ENCODE measurements at places on chromosomes 4 and X. TPM values are rescaled to one million over a fixed set of nuclear protein-coding genes. Genes with fewer than 3 reads are reported as not detected.

- H3K27ac ChIP-seq = no peak overlapping the region
- H3K4me1 ChIP-seq = peaks cover 9% of the 10 kb centered on the region
- no peaks in the 10 kb centered on the region for H3K36me3 ChIP-seq
- H3K27me3 ChIP-seq = no peaks in the 10 kb centered on the region
Observed at GRCh38 chr4:159545556-159545955, 442.7 kb downstream of the RAPGEF2 start.

DNA sequence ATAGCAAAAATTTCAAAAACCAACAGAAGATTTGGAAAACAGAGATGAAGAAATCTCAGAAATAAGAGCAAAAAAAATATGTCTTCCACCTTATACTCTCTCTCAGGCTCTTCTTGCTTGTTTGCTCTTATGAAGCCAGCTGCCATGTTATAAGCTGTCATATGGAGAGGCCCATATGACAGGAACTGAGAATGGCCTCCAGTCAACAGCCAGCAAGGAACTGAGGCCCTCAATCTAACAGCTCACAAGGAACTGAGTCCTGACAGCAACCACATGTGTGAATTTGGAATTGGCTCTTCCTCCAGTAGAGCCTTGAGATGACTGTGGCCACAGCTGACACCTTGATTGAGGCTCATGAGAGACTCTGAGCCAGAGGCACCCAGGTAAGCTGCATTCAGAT is 51.3 kb upstream of the MAOA start:
- H3K4me3 ChIP-seq = no peak overlapping the region
- H3K36me3 ChIP-seq = peaks cover 2% of the 10 kb centered on the region
- DNase-seq = no peak
- H3K4me1 ChIP-seq = no peaks in the 10 kb centered on the region
- H3K27me3 ChIP-seq = no peaks in the 10 kb centered on the region

GRCh38 chr4:156659570-156659969 is 312.0 kb downstream of the PDGFC start:
- H3K36me3 ChIP-seq = no peaks in the 10 kb centered on the region
- no peaks in the 10 kb centered on the region for H3K4me1 ChIP-seq
- no peak overlapping the region for H3K27ac ChIP-seq

DNA sequence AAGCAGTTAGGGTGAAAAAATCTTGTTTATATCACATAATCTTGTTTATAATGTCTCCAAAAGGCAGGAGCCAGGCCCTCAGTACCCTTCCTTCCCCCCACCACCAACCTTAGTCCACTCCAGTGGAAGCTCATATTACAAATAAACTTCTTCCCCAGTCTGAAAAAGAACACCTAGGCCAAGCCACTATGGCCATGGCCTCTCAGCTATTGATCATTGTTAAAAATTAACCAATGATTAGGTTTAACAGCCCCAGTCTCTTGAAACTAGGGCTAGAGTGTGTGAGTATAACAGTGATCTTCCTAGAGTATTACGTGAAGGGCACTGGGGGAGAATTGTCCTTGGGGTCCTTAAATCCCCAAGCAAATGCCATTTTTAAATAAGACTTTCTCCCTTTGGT is 411.9 kb upstream of the EDA2R start:
- H3K4me3 ChIP-seq = no peak overlapping the region
- H3K27me3 ChIP-seq = no peaks in the 10 kb centered on the region
- H3K4me1 ChIP-seq = peaks cover 17% of the 10 kb centered on the region
- no peak for DNase-seq
- H3K36me3 ChIP-seq = no peaks in the 10 kb centered on the region

Gene CCDC149
- 13.2 TPM for total RNA-seq

- H3K27ac ChIP-seq = no peak overlapping the region
- DNase-seq = no peak
- no peak overlapping the region for H3K4me3 ChIP-seq
- peaks cover 38% of the 10 kb centered on the region for H3K36me3 ChIP-seq
Observed at GRCh38 chr4:169675825-169676224, 55.4 kb downstream of the CLCN3 start.

Gene HS6ST2
- 23.6 TPM for total RNA-seq

DNA sequence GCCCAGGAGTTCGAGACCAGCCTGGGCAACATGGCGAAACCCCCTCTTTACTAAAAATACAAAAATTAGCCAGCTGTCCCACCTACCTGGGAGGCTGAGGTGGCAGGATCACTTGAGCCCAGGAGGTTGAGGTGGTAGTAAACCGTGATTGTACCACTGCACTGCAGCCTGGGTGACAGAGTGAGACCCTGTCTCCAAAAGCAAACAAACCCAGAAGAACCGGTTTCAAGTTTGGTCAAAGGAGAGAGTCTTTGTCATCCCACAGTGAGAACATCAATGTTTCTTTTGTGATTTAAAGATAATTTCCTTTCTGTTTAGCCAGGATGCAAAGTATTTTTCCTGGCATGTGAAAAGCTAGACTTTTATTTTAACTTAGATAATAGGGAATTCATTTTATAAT is 26.7 kb downstream of the PDK3 start:
- H3K4me1 ChIP-seq = peaks cover 25% of the 10 kb centered on the region
- H3K27me3 ChIP-seq = no peaks in the 10 kb centered on the region
- no peak overlapping the region for H3K27ac ChIP-seq
- H3K36me3 ChIP-seq = peaks cover 6% of the 10 kb centered on the region
- H3K4me3 ChIP-seq = no peak overlapping the region

DNA sequence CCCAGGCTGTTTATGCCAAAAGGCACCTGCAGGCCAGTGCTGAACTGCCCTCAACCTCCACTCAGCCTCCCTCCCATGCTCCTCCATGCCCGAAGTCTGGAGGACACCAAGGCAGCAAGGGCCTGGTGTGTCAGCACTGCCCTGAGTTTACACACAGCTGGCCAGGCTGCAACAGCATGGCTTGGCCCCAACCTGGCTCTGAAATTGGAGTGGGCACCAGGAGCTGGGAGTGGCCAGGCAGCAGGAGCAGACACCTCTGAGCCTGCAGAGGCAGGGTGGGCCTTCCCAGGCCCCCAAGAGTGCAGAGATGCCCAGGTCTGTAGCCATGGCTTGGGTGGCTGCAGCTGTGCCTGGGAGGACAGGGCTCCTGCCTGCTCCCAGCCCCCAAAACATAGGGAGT is 571.2 kb upstream of the ACTRT1 start:
- no peak overlapping the region for H3K27ac ChIP-seq
- no peaks in the 10 kb centered on the region for H3K27me3 ChIP-seq
- H3K4me1 ChIP-seq = peaks cover 2% of the 10 kb centered on the region
- DNase-seq = no peak

DNA sequence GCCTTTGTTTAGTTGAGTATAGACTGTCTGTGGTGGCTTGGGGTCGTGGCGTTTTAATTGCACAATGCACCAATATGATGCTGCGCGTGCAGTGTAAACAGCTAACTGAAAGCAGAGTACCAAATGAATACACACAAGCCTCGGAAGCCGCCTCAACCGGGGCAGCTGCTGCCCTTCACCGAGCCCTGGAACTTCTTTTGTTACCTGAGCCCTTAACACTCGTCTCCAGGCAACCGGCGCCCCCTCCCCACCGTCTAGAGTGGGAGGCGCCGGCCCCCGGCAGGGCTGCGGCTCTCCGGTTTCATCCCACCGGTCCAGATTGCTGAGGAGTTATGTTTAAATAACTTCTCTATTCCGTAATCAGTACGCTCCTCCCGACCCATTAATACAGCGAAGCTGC is 173.2 kb upstream of the TBL1X start:
- H3K27me3 ChIP-seq = peaks cover 15% of the 10 kb centered on the region
- peak; percentile 26 for DNase-seq
- H3K4me3 ChIP-seq = peak overlapping the region; percentile 7

All from progenitor cell of endocrine pancreas (in vitro differentiated cells).